ENCODE measurements at places on chromosomes 7 and 10. TPM values are rescaled to one million over a fixed set of nuclear protein-coding genes. Genes with fewer than 3 reads are reported as not detected.

GRCh38 chr7:140222814-140223213 is 46.0 kb upstream of the KDM7A start:
- DNase-seq, result no peak

DNA sequence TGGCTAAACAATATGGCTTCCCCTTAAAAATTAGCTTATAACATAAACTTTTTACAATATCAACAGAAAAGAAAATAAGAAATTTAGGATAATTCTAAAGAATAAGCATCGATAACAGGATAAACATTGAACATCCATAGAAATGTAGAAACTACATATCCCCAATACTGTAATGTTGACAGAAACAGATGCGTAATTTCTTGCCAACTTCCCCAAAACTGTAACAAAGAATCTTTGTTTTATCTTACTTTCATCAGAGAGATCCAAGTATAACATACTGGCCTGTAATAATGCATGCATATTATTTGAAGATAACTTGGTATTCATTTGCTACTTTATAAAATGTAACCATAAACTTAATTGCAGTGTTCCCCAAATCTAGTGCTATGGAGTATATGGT is 339.9 kb downstream of the ARL4A start:
- no peak for DNase-seq

DNA sequence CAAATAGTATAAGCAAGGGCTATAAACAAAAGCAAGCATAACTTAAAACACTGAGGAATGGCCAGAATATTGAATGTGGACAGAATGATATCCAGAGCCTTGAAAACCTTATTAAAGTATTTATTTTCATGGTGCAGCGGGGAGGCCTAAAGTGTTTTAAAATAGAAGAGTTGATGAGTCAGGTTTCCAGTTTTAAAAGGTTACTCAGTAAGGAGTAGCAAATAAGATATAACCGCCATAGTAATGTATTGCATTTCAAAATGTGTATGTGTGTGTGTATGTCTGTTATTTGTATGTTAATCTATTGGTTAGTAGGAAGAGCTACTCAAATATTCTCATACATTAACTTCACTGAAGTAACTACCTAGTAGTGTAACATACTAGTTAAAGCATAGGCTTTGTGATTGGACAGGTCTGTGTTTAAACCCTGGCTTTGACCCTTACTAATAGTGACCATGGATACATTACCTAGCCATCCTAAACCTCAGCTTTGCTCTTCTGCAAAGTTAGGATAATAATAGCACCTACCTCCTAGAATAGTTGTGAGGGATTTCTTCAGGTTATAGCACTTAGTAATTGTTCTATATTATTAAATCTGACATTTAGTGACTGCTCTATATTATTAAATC is 16.9 kb downstream of the CUTC start:
- no peak for DNase-seq

GRCh38 chr7:2175514-2175913 is 57.2 kb downstream of the MAD1L1 start:
- DNase-seq, result peak; percentile 96

GRCh38 chr10:18229826-18230225 is 89.6 kb downstream of the CACNB2 start:
- no peak for DNase-seq

DNA sequence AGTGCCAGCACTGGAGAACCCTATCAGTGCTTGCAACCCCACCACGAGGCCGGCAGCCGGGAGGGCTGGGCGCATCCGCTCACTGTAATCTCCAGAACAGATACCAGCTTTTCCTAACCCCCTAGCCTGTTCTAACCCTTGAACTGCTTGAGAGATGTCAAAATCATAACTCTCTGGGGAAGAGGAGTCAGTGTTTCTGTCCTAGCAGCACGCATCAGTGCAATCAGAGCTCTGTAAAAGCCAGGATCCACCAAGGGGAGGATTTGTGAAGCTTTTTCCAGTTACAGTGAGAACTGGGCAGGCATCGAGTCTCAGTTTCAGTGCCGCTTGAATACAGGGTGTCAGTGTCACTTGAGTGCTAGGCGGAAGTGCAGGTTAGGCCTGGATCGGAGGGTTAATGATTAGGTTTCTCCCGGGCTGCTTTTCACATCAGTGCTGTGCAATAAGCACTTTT is 104.5 kb upstream of the INSYN2A start:
- DNase-seq, result no peak

Gene GRM8
- polyA plus RNA-seq, result not detected

Gene AFAP1L2
- polyA plus RNA-seq, result 0.10 TPM

Data from BJ (cell line).